ENCODE measurements at places on chromosomes 2 and 18. TPM values are rescaled to one million over a fixed set of nuclear protein-coding genes. Genes with fewer than 3 reads are reported as not detected.

Gene COPS8
- total RNA-seq = 28.4 TPM

Gene REEP1
- 5.7 TPM for total RNA-seq

Gene PROKR1
- total RNA-seq = 0.07 TPM

Gene GREB1
- 1.1 TPM for total RNA-seq

Gene IL36RN
- not detected for total RNA-seq

Gene GATA6
- total RNA-seq = 52.7 TPM

Gene STARD6
- not detected for total RNA-seq

Gene TNFAIP6
- 2.4 TPM for total RNA-seq

Gene MEIS1
- 8.9 TPM for total RNA-seq

Gene RPS27A
- 773 TPM for total RNA-seq

Gene DSC3
- total RNA-seq = 0.37 TPM

DNA sequence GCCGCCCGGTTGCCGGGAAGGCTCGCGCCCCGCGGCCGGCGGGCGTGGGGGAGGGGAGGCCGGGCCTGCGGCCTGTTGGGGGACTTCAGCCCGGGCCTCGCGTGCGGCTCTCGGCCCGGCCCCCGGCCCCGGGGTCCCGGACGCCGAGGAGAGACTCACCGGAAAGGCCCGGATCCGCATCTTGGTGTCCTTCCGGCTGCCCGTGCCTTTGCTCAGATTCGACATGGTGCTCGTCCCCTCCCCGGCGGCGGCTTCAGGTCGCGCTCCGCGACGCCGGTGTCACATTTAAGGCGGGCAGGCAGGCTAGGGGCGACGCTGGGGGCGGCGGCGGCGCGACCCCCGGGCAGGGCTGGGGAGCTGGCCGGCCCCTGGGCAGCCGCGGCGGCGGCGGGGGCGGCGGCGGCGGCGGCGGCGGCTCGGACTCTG, 365 bp downstream of the CUL3 start:
- H3K4me1 ChIP-seq = peaks cover 8% of the 10 kb centered on the region
- no peaks in the 10 kb centered on the region for H3K27me3 ChIP-seq

DNA sequence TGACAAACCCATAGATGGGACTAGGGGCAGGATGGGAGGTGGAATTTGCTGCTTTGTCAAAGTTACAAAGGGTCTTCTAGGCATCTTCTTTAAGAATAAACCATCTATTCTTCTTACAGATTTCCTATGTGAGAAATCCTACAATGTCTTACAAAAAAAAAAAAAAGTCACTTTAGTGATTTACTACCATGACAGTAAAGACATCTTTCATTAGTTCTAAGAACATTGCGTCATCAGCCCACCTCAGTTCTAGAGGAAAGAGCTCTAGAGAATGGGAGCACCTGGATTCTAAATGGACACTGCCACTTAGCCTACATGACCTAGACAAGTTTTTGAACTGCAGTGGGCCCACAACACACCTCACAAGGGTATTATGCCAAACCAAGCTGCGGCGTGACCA, 172.0 kb downstream of the MYO5B start:
- DNase-seq = no peak
- H3K4me3 ChIP-seq = no peak overlapping the region
- no peaks in the 10 kb centered on the region for H3K27me3 ChIP-seq
- H3K36me3 ChIP-seq = no peaks in the 10 kb centered on the region
- no peak overlapping the region for H3K27ac ChIP-seq

DNA sequence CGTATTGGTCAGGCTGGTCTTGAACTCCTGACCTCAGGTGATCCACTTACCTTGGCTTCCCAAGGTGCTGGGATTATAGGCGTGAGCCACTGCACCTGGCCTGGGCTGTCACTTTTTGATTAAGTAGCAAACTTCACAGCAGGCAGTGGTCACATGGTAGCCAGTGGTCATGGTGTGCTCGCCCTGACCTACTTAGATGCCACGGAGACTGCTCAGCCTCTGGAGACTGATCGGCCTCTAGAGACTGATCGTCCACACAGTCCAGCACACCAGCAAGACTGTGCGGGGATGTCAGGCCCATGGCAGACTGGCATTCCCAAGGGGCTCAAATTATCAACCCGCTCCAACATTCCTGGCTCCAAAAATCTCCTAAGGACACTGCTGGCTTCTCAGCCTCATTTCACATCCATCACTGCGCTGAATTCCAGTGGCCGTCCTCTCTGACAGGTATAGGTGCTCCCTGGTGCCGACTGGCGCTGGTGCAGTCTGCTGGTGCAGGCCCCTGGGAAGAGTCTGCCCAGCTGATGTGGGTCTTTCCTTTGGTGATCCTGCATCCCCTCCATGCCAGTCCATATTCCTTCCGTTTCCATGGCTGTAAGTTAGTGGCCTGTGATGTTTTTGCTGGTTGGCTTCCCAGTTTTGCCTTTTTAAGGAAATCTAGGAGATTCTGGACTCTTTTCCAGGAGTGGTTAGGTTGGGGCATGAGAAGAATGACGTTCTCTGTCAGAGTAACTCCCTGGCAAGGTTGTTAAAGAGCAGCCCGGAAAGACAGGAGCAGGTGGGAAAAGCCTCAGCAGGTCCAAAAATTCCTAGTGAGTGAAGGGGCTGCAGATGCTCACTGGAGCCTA, 374.5 kb upstream of the HS6ST1 start:
- DNase-seq = no peak
- no peak overlapping the region for H3K27ac ChIP-seq
- H3K4me1 ChIP-seq = no peaks in the 10 kb centered on the region
- no peaks in the 10 kb centered on the region for H3K27me3 ChIP-seq
- no peaks in the 10 kb centered on the region for H3K36me3 ChIP-seq
- H3K4me3 ChIP-seq = no peak overlapping the region

DNA sequence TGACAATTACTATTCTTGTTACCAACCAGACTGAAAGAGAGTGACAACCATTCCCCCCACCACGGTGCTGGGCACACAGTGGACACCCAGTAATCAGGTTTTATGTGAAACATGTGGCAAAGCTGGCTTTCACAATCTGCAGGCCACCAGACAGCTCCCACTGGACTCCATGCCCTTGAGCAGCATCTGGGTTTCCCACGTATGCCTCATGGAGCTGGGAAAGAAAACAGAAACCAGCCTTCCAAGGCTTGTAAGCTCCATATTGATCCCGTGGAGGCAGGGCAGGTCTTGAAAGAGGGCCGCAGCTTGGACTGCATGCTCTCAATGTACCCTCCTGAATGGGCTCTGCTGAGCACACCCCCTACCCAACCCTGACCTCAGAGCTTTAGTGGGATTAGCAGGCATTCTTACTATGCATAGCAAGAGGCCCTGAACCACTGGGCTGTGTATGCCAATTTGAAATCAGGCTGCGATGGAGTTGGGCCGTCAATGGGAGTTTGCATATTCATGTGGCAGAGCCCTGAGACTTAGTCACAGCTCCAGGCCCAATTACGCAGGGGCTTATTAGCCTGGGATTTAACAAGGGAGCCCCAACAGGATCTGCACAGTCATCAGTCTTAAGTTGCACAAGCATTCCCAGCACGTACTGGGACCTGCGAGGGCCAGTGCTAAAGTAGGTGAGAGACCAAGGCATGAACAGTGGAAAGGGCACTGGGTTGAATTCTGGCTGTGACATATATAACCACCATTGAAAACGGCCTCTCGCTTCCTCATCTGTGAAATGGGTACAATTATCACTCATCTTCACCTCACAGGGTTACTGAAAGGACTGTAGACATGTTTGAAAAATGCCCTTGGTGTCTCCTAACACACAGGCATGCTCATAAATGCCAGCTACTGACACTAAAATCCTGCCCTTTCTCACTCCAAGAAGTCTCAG, 10.5 kb downstream of the C1QL2 start:
- H3K4me1 ChIP-seq = no peaks in the 10 kb centered on the region
- no peak overlapping the region for H3K27ac ChIP-seq

GRCh38 chr2:126664234-126664633, 8.3 kb downstream of the GYPC start:
- H3K27me3 ChIP-seq = no peaks in the 10 kb centered on the region
- H3K36me3 ChIP-seq = no peaks in the 10 kb centered on the region
- no peak overlapping the region for H3K4me3 ChIP-seq
- no peak for DNase-seq
- H3K4me1 ChIP-seq = no peaks in the 10 kb centered on the region

DNA sequence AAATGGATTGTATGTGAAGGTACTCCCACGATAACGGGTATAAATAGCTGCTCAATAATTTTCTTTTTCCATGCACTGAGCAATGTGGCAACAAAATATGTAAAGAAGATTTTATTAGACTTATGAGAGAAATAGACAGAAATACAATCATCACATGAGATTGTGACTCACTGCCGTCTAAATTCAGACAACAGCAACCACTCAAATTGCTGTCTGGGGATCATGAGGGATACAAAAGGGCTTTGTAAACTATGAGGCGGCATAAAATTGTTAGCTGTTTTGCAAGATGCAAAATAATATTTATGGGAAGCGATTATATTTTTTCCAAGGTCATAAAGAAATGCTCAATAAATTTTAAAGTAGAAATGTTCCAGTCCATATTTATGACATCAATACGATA, 259.1 kb upstream of the AGAP1 start:
- no peak overlapping the region for H3K27ac ChIP-seq
- H3K4me1 ChIP-seq = no peaks in the 10 kb centered on the region
- no peaks in the 10 kb centered on the region for H3K27me3 ChIP-seq
- no peaks in the 10 kb centered on the region for H3K36me3 ChIP-seq
- no peak for DNase-seq
- no peak overlapping the region for H3K4me3 ChIP-seq

- peak; percentile 63 for DNase-seq
- no peaks in the 10 kb centered on the region for H3K27me3 ChIP-seq
- H3K4me1 ChIP-seq = peaks cover 3% of the 10 kb centered on the region
- no peaks in the 10 kb centered on the region for H3K36me3 ChIP-seq
- peak overlapping the region; percentile 60 for H3K27ac ChIP-seq
Measured at GRCh38 chr2:181810823-181811695, 80.5 kb upstream of the ITPRID2 start.

DNA sequence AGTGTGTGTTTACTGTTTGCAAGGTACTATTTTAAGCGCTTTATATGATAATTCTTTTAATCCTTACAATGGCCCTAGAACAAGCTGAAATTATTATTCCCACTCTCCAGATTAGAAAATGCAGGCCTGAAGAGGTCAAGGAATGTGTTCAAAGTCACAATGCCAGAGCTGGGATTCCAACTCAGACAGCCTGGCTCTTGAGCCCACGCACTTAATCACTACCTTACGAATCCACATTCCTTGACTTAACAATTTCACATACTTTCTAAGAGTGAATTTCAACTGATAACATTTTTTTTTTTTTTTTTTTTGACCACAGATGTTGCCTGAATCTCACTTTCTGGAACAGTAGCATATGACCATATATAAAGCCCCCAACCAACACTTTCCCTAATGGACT, 400.3 kb downstream of the NCKAP5 start:
- no peaks in the 10 kb centered on the region for H3K36me3 ChIP-seq
- no peak for DNase-seq
- H3K27ac ChIP-seq = no peak overlapping the region
- no peaks in the 10 kb centered on the region for H3K4me1 ChIP-seq
- no peak overlapping the region for H3K4me3 ChIP-seq

GRCh38 chr2:160457588-160457987, 36.0 kb downstream of the RBMS1 start:
- H3K36me3 ChIP-seq = no peaks in the 10 kb centered on the region
- DNase-seq = no peak
- no peaks in the 10 kb centered on the region for H3K27me3 ChIP-seq
- H3K4me3 ChIP-seq = no peak overlapping the region

DNA sequence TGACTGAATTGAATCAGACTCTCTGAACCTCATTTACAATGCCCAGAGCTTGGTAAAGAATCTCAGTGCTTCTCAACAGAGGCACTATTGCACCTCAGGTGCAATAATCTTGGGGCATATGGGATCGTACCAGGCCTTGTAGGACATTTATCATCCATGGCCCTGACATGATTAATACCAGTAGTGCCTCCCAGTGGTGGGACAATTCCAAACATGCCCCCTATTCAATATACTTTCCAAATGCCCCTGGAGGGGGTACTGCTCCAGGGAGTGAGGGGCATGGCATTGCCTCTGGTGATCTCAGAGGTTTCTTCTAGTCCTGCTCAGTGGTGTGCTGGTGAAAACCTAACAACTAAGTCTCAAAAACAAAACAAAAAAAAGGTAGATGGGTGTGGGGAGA, 174.9 kb upstream of the SMAD2 start:
- H3K36me3 ChIP-seq = no peaks in the 10 kb centered on the region
- no peak overlapping the region for H3K4me3 ChIP-seq
- H3K27me3 ChIP-seq = no peaks in the 10 kb centered on the region
- H3K27ac ChIP-seq = no peak overlapping the region

- no peak for DNase-seq
- no peaks in the 10 kb centered on the region for H3K4me1 ChIP-seq
- no peaks in the 10 kb centered on the region for H3K27me3 ChIP-seq
- H3K36me3 ChIP-seq = no peaks in the 10 kb centered on the region
- no peak overlapping the region for H3K4me3 ChIP-seq
- no peak overlapping the region for H3K27ac ChIP-seq
Measured at GRCh38 chr2:112159454-112159921, 21.3 kb downstream of the FBLN7 start.

DNA sequence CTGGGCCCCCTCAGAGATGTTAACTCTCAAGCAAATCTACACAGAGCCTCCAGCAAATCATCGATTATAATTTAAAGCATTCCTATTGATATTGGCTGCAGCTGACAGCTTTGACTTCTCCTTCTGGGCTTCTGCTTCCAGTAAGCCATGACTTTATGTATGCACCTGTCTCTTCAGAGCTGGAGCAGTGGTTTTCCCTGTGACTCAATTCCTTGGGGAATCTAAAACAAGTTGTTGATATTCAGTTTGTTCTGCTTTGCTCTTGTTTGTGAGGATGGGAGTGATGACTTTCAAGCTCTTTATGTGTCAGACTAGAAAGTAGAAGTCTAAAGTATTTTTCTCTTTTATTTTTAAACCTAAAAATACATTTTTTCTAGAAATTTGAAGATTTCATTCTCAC, 45.1 kb upstream of the TNP1 start:
- no peak overlapping the region for H3K4me3 ChIP-seq
- no peaks in the 10 kb centered on the region for H3K4me1 ChIP-seq
- H3K27me3 ChIP-seq = no peaks in the 10 kb centered on the region
- no peaks in the 10 kb centered on the region for H3K36me3 ChIP-seq
- H3K27ac ChIP-seq = no peak overlapping the region

DNA sequence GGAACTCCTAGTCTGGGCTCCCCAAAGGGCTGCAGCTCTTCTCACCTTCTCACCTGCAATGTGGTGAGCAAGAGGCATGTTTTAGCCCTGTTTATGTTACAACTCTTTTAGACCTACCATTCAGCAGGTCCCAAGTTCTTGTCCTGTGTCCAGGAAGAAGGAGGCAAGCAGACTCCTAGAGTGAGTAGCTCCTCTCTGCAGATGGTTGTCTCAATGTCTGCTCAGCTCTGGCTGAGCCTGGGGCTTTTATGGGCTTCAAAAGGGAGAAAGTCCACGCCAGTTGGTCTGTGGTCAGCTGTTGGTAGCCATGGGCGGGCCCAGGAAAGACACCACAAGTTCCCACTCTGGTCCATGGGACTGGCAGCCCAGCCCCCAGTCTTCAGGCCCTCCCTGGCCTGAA, 148.1 kb upstream of the HS6ST1 start:
- no peaks in the 10 kb centered on the region for H3K27me3 ChIP-seq
- H3K36me3 ChIP-seq = no peaks in the 10 kb centered on the region
- H3K27ac ChIP-seq = no peak overlapping the region
- no peak overlapping the region for H3K4me3 ChIP-seq
